ENCODE measurements at places on chromosomes 11 and 22.

- DNase-seq = no peak
Measured at GRCh38 chr11:129208863-129209262, 16.7 kb upstream of the ARHGAP32 start.

DNA sequence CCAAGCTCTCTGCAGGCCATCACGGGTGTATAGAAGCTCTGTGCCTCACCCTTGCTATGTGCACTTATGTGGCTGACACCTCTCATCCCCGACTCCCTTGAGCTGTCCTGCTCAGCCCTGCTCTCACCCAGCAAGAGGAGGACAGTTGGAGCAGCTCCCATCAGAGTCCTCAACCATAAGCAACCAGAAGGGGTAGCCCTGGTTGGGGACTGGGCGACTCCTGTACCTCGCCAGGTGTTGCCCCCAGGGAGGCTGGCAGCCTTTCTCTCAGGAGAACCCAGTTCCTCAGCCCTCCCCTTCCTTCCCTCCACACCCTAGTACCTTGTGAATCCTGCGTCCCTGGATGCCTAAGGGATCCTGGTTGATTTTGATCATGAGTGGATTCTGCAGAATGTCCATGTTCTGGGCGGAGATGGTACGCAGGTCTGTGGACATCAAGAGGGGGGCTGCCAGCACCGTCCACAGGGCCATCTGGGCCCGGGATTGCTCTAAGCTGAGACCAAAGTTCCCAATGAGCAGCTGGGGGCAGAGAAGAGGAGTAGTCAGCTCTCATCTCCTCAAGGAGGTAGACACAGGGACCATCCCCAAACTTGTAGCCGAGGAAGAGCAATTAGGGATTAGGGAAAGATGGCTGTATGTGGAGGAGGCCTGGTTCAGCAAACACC, 8.0 kb downstream of the NAGA start:
- DNase-seq = no peak

DNA sequence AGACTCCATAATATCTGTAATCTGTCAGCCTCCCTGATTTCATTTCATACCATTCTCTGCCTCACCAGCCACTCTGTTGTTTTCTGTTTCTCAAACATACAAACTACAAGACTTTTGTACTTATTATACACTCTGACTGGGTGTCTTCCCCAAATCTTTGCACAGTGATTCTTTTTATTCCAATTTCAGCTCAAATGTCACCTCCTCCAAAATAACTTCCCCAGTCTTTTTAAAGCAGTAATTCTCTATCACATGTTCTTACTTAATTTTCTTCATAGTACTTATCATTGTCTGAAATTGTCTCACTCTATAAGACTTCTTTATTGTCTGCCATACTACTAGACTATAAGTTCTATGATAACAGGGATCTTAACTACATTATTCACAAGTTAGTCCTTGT, 19.6 kb downstream of the SOX6 start:
- no peak for DNase-seq

DNA sequence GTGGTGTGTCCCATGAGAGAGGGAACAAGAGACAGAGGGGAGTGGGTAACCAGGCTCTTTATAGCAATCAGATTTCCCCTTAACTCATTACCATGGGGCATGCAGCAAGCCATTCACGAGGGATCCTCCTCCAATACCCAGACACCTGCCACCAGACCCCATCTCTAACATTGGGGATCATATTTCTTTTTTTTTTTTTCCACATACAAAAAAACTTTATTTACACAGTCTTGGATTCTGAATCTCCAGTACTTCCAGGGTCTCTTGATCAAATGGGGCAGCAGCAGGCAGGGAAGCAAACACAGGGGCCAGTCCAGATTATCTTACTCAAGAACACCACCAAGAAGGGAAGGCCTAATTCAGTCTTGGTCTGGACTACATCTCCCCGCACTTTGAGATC, 4.3 kb downstream of the DLAT start:
- no peak for DNase-seq
